A549 treated with GW870086 at 1 μM for 4 hours (cell line): ENCODE measurements at places on chromosomes 4 and X. TPM values are rescaled to one million over a fixed set of nuclear protein-coding genes. Genes with fewer than 3 reads are reported as not detected.

RADX gene
- 0.07 to 0.08 TPM (median 0.08 TPM) in 3 of 5 replicates, not detected in the others for total RNA-seq

TLR7 gene
- total RNA-seq, result not detected in 5 replicates

PAGE1 gene
- total RNA-seq, result 0.29 TPM in 1 of 5 replicates, not detected in the others

CDS1 gene
- 0.48 to 0.88 TPM (median 0.65 TPM) in 5 replicates for total RNA-seq

NPY2R gene
- total RNA-seq, result 0.03 TPM in 2 of 5 replicates, not detected in the others

SSR4 gene
- 399 to 451 TPM (median 405 TPM) in 5 replicates for total RNA-seq

RNF150 gene
- 0.13 to 0.42 TPM (median 0.30 TPM) in 5 replicates for total RNA-seq

CENPVL2 gene
- not detected in 5 replicates for total RNA-seq

CXCL11 gene
- 0.13 to 0.19 TPM (median 0.15 TPM) in 3 of 5 replicates, not detected in the others for total RNA-seq

FHDC1 gene
- 0.64 to 0.71 TPM (median 0.69 TPM) in 5 replicates for total RNA-seq
